ENCODE measurements at places on chromosomes 12 and 14. TPM values are rescaled to one million over a fixed set of nuclear protein-coding genes. Genes with fewer than 3 reads are reported as not detected.

GRCh38 chr12:42924482-42924881 lies 334.9 kb upstream of the PRICKLE1 start:
- no peak for DNase-seq
- no peaks in the 10 kb centered on the region for H3K27me3 ChIP-seq
- H3K36me3 ChIP-seq: no peaks in the 10 kb centered on the region
- no peaks in the 10 kb centered on the region for H3K4me1 ChIP-seq

GRCh38 chr12:110343736-110344555 lies 59.6 kb downstream of the ANAPC7 start:
- H3K4me1 ChIP-seq: peaks cover 17% of the 10 kb centered on the region
- no peak for DNase-seq
- peaks cover 74% of the 10 kb centered on the region for H3K36me3 ChIP-seq
- no peaks in the 10 kb centered on the region for H3K27me3 ChIP-seq
- H3K4me3 ChIP-seq: no peak overlapping the region

DNA sequence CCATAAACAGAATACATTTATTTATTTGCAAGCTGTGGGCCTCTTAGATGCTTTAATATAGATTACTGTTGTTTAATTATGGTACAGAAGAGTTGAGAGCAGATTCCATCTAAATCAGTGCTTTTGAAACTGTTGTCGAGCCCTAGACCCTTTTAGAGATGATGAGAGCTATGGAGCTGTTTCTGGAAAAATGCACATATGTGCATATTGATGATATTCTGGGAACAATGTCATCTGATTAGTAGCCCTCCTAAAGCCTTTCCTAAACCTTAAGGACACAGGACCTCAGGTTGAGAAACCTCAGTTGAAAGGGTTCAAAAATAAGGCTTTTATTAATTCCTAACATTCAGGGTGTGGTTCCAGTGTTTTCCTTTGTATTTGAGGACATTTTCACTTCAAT lies 11.7 kb downstream of the PRKCH start:
- H3K4me3 ChIP-seq: peak overlapping the region; percentile 79
- peak overlapping the region; percentile 99 for H3K27ac ChIP-seq
- DNase-seq: no peak
- H3K36me3 ChIP-seq: peaks cover 68% of the 10 kb centered on the region
- H3K27me3 ChIP-seq: no peaks in the 10 kb centered on the region

- H3K27me3 ChIP-seq: peaks cover 20% of the 10 kb centered on the region
- no peak overlapping the region for H3K27ac ChIP-seq
- peaks cover 2% of the 10 kb centered on the region for H3K4me1 ChIP-seq
- H3K4me3 ChIP-seq: no peak overlapping the region
- DNase-seq: peak; percentile 33
These were observed 77.4 kb downstream of the FBXL14 start for GRCh38 chr12:1517007-1517406.

GRCh38 chr12:5718073-5718472 lies 227.0 kb downstream of the ANO2 start:
- no peak overlapping the region for H3K27ac ChIP-seq
- no peaks in the 10 kb centered on the region for H3K36me3 ChIP-seq

DNA sequence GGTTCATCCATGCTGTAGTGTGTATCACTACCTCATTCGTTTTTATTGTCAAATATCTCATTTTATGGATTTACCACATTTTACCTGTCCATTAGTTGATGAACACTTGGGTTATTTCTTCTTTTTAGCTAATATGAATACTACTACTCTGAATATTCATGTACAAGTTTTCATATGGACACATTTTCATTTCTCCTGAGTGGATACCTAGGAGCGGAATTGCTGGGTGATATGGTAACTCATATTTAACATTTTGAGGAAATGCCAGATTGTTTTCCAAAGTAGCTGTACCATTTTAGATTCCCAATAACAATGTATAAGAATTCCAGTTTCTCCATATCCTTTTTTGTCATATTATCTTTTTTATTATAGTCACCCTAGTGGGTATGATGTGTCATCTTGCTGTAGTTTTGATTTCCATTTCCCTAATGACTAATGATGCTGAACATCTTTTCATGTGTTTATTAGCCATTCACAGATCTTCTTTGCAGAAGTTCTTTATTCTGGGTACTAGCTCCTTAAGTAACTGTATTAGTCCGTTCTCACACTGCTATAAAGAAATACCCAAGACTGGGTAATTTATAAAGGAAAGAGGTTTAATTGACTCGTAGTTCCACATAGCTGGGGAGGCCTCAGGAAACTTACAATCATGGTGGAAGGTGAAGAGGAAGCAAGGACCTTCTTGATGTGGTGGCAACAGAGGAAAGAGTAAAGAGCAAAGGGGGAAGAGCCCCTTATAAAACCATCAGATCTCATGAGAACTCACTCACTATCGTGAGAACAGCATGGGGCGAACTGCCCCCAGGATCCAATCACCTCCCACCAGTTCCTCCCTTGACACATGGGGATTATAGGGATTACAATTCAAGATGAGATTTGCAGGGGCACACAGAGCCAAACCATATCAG lies 11.9 kb downstream of the NRDE2 start:
- H3K27ac ChIP-seq: peak overlapping the region; percentile 83
- peaks cover 36% of the 10 kb centered on the region for H3K36me3 ChIP-seq
- peak; percentile 13 for DNase-seq
- H3K4me3 ChIP-seq: no peak overlapping the region
- H3K27me3 ChIP-seq: no peaks in the 10 kb centered on the region

DNA sequence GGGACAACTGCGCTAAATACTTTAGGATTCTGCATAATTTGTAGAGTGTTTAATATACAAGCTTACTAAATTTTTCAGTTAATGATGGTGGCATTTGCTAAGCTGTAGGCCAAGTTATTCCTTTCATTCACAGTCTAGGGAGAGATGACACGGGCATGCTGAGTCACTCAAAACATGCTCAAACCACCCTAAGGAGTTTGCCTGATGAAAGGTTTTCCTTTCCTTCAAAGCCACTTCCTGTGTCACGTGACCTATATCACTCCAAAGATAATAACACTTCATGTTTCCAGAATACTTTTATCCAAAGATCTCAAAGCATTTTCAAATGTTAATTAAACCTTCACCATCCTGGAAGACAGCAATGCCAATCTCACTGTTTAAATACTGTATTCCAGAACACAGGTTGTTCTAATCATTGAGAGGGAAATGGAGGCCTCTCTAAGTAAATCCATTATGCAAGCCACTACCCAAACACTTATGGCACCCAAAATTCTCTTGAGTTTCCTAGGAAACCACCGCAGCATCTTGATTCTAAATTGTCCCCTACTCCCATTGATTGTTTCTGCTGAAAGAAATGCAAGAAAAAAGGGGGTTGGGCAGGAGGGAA lies 207.0 kb upstream of the CDKN3 start:
- no peaks in the 10 kb centered on the region for H3K36me3 ChIP-seq
- DNase-seq: no peak
- no peak overlapping the region for H3K27ac ChIP-seq
- peaks cover 4% of the 10 kb centered on the region for H3K4me1 ChIP-seq
- peaks cover 1% of the 10 kb centered on the region for H3K27me3 ChIP-seq
- no peak overlapping the region for H3K4me3 ChIP-seq

DNA sequence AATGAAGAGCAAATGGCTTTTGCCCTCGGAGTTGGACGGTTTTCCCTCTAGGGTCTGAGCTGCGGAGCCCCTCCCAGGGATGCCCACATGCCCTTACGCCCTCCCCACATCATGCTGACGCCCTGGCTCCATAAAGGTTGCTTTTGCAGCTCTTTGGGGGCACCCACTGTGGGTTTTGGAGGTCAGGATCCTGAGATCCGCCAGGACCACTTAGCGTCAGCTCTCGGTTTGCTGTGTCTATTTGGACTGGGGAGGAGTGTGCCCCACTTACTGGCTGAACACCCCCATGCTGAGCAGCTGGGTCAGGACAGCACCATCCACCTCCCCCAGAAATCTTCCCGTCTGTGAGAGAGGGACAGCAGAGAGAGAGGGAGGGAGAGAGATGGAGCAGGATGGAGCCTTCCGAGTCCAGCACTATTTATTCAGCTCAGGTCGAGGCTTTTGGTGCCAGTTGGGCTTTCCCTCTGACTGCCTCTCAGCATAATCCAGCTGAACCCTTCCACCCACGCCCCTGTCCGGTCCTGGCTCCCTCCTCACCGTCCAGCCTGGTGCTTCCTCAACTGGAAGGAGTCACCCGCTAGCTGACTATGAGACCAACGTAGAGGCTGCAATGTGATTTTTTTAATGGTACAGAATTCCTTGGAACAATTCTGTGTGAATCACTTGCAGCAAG lies 18.9 kb upstream of the LRTM2 start:
- H3K36me3 ChIP-seq: no peaks in the 10 kb centered on the region
- no peak overlapping the region for H3K27ac ChIP-seq
- no peaks in the 10 kb centered on the region for H3K27me3 ChIP-seq
- H3K4me3 ChIP-seq: no peak overlapping the region

- no peak overlapping the region for H3K27ac ChIP-seq
- H3K4me1 ChIP-seq: peaks cover 10% of the 10 kb centered on the region
- H3K27me3 ChIP-seq: peaks cover 41% of the 10 kb centered on the region
- DNase-seq: no peak
These were observed 4.2 kb downstream of the CSRP2 start for GRCh38 chr12:76874491-76875190.

GRCh38 chr14:99192028-99192621 lies 79.9 kb downstream of the BCL11B start:
- H3K4me1 ChIP-seq: peaks cover 84% of the 10 kb centered on the region
- peak overlapping the region; percentile 81 for H3K4me3 ChIP-seq
- peak; percentile 53 for DNase-seq
- H3K27ac ChIP-seq: peak overlapping the region; percentile 98
- H3K27me3 ChIP-seq: no peaks in the 10 kb centered on the region

DNA sequence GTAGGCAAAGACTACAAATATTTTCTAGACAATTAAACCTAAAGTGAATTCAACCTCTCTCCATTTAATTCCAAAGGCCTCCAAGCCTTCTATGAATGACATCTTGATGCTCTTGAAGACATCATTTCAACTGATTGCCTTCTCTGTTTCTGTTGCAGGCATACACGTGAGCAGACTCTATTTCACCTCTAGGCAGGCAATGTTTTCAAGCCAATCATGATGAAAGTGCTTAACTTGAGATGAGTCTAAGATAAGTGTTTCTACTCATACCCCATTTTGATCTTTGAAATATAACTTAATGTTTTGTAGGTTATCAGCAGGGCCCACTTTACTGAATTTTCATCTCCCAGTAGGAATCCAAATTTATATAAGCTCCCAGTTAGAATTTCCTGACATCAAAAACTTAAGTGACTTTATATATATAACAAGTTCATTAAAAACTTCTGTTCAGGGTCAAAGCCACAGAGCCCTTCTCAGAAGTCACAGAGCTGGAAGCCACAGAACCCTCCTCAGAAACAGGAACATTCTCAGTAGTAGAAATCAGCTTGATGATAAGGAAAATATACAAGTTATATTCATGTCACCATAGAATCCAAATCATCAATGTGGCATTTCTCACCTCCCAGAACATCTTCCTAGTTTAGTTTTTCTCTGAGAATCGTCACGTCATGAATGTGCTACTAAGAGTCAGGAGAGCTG lies 108.5 kb downstream of the PHLDA1 start:
- H3K27me3 ChIP-seq: no peaks in the 10 kb centered on the region
- DNase-seq: no peak
- H3K36me3 ChIP-seq: peaks cover 16% of the 10 kb centered on the region
- H3K27ac ChIP-seq: peak overlapping the region; percentile 65

DNA sequence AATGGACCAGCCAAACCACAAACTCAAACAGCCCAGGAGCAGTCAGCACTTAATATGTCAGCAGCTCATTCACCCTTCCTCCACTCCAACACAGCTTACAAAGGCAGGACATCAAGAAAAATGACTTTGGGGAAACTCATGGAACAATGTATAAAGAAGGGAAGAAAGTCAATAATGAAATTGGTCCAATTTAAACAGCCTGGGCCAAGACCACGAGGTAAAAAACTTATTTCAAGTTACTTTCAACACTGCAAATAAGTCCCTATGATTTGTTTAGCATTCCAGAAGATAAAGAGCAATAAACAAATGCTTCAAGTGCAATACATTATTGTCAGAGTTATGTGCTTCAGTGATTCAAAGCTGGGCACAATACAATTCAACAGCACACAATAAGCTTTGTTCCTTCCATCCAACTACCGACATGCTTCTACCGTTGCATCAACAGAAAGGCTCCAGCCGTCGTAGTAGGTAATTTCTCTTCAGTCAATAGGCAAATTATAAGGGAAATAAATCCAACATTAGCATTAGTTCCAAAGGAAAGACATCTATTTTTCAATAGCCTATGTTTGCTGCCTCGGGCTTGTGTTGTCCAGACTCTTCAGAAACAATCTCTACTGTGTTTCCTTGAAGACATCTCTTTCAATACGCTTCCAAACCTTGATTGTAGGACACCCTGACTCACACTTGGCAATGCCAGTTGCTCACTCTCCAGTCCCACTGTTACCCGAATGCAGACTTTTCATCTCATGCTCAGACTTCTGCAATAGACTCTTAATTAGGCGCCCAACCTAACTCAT lies 225.7 kb downstream of the NUAK1 start:
- H3K36me3 ChIP-seq: no peaks in the 10 kb centered on the region
- no peak overlapping the region for H3K27ac ChIP-seq
- no peaks in the 10 kb centered on the region for H3K4me1 ChIP-seq
- no peak for DNase-seq
- H3K4me3 ChIP-seq: no peak overlapping the region
- peaks cover 7% of the 10 kb centered on the region for H3K27me3 ChIP-seq

DNA sequence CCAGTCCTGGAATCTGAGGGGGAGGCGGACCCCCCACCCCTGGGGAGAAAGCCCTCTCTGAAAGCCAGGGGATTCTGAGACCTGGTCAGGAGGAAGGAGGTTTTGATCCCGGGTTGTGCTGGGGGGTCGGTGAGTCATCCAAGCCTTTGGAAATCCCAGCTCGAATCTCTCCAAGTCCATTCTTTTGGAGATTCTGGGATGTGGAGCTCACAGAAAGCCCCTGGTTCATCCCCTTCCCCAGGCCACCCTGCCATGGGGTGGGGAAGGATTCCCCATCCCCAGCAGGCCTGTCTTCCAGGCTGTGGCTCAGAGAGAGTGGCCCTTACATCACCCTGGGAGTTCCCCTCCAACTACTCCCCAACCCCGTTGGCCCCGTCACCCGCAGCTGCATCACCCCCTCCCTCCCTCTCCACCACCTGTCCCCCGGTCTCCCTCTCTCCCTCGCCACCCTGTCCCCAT lies 14.3 kb downstream of the EXOC3L4 start:
- no peak overlapping the region for H3K4me3 ChIP-seq
- peak overlapping the region; percentile 38 for H3K27ac ChIP-seq
- peaks cover 6% of the 10 kb centered on the region for H3K4me1 ChIP-seq
- H3K36me3 ChIP-seq: no peaks in the 10 kb centered on the region
- peak; percentile 72 for DNase-seq
- peaks cover 9% of the 10 kb centered on the region for H3K27me3 ChIP-seq

- no peak for DNase-seq
- no peaks in the 10 kb centered on the region for H3K36me3 ChIP-seq
These were observed 77.0 kb downstream of the SLC25A47 start for GRCh38 chr14:100400115-100400514.

The IRF9 gene
- total RNA-seq: 118 TPM

The KRT79 gene
- 0.87 TPM for total RNA-seq

The SCNN1A gene
- 3.8 TPM for total RNA-seq

The PTPRB gene
- not detected for total RNA-seq

The FSCB gene
- not detected for total RNA-seq

The OR4E2 gene
- total RNA-seq: not detected

The TTC9 gene
- total RNA-seq: 5.5 TPM
